ENCODE measurements at places on chromosomes 5 and 9. TPM values are rescaled to one million over a fixed set of nuclear protein-coding genes. Genes with fewer than 3 reads are reported as not detected.
A peak's percentile ranks its signal among the peaks of the same experiment; 100 is the strongest.

DNA sequence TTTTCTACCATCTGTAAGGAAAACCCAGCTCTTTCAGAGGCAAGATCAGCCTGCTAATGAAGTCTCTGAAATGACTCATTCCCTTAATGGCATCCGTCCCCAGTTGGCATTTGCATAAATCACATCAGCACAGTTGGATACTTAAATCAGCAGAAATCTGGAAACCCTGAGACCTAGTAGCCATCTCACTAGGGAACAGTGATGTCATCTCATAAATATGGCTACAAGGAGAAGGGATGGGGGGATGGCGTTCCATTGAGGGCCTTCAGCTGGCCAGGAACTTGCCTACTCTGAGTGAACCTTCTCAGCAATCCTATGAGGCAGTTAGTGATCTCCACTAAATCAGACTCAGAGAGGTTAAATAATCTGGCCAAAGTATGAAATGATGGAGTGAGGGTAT lies 81.8 kb downstream of the CMYA5 start:
- DNase-seq = peak; percentile 59

GRCh38 chr5:150734579-150735384 lies 24.0 kb downstream of the DCTN4 start:
- no peak for DNase-seq

C5orf47 gene
- not detected for total RNA-seq

ENG gene
- 10.6 TPM for total RNA-seq

Measured in epithelial cell of proximal tubule (primary cell).